ENCODE measurements at places on chromosomes 2 and 18.
A peak's percentile ranks its signal among the peaks of the same experiment; 100 is the strongest.

DNA sequence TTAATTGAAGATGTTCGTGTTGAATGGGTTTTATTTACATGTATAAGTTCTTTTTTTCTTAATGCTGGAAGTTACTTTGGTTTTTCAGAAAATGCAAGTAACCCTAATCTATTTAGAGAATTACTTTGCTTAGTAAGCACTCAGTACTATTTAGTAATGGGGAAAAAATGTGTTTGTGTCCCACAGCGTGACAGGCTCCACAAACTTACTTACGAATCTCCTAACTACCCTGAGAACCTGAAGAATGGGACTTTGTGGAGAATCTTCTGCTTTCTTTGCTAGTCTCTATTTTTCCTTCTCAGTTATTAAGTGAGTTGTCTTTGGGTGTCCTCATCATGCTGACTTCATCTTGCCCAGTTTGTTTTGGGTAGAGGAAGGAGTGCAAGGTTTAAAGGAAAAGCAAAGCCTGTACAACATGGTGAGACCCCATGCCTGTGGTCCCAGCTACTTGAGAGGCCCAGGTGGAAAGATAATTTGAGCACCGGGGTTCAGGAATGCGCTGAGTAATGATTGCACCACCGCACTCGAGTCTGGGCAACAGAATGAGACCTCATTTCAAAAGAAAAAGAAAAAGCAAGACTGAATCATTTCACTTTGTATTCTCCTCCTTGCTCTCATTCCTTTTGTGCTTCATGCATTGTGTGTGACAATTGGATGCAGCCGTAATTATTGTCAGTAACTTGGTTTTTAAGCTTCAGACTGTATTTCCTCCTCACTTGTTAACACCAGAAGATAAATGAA lies 10.2 kb downstream of the NEDD4L start:
- H3K27ac ChIP-seq: no peak overlapping the region
- H3K4me3 ChIP-seq: no peak overlapping the region
- DNase-seq: no peak
- H3K36me3 ChIP-seq: no peaks in the 10 kb centered on the region

- H3K4me1 ChIP-seq: peaks cover 98% of the 10 kb centered on the region
- DNase-seq: no peak
- no peak overlapping the region for H3K4me3 ChIP-seq
- H3K27me3 ChIP-seq: no peaks in the 10 kb centered on the region
Observed at GRCh38 chr2:177250461-177250860, 14.1 kb downstream of the NFE2L2 start.

- H3K27ac ChIP-seq: no peak overlapping the region
- no peak overlapping the region for H3K4me3 ChIP-seq
- H3K27me3 ChIP-seq: no peaks in the 10 kb centered on the region
- no peaks in the 10 kb centered on the region for H3K36me3 ChIP-seq
- H3K4me1 ChIP-seq: no peaks in the 10 kb centered on the region
Observed at GRCh38 chr2:122138561-122138960, 383.1 kb downstream of the TSN start.

DNA sequence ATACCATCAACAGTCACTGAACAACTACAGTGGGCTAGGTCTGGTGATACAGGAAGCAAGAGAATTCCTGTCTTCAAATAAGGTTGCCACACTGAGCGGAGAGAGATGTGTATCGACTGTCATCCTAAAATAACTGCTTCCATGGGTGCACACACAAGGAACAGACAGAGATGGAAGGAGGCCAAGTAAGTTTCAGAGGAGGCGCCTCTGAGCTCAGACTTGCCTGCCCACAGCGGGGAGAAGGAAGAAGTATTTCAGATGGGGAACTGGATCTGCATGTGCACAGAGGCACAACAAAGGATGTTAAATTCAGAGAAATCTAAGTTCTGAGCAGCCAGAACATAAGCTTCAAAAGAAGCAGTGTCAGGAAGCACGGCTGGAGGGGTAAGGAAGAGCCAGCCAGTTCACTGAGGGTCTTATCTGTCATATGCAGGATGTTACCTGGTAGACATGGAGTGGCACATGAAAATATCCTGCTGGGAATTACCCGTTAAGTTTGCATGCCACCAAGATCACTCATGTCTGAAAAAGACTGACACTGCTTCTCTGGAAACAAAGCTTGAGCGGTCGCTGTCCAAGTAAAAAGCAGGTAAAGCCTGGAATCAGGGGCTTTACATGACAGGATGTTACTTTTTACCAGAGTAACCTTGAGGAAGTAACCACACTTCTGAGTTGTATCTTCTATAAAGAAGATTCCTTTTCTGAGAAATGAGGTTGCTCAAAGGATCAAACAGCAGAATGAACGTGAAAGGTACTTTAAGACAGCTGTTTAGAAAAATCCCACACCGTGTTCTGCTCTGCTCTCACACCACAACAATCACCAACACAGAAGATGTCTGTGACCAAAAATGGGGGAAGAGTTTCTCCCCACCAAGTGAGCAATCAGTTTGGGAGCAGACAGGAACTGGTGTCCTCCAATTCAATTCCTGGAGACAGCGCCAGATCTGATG lies 260.2 kb downstream of the NBAS start:
- DNase-seq: no peak
- H3K27me3 ChIP-seq: no peaks in the 10 kb centered on the region
- H3K27ac ChIP-seq: no peak overlapping the region
- H3K36me3 ChIP-seq: no peaks in the 10 kb centered on the region
- no peaks in the 10 kb centered on the region for H3K4me1 ChIP-seq
- H3K4me3 ChIP-seq: no peak overlapping the region

GRCh38 chr18:78538669-78539440 lies 440.8 kb upstream of the SALL3 start:
- H3K36me3 ChIP-seq: no peaks in the 10 kb centered on the region
- no peak for DNase-seq

- H3K27ac ChIP-seq: no peak overlapping the region
- no peaks in the 10 kb centered on the region for H3K36me3 ChIP-seq
- DNase-seq: no peak
Observed at GRCh38 chr2:12501469-12502158, 215.1 kb upstream of the TRIB2 start.

- H3K4me3 ChIP-seq: no peak overlapping the region
- H3K27ac ChIP-seq: no peak overlapping the region
- H3K36me3 ChIP-seq: no peaks in the 10 kb centered on the region
- no peaks in the 10 kb centered on the region for H3K4me1 ChIP-seq
- no peak for DNase-seq
Observed at GRCh38 chr2:190789074-190790004, 91.3 kb upstream of the GLS start.

- H3K4me1 ChIP-seq: no peaks in the 10 kb centered on the region
- no peak for DNase-seq
- H3K36me3 ChIP-seq: no peaks in the 10 kb centered on the region
- peaks cover 15% of the 10 kb centered on the region for H3K27me3 ChIP-seq
Observed at GRCh38 chr2:204112084-204112770, 175.7 kb downstream of the ICOS start.

GRCh38 chr2:218368621-218369153 lies 12.0 kb downstream of the CATIP start:
- no peaks in the 10 kb centered on the region for H3K36me3 ChIP-seq
- 0 out of 2 replicates have a peak overlapping the region, but pooled peaks have one; percentile 4 for H3K27ac ChIP-seq
- H3K4me1 ChIP-seq: peaks cover 3% of the 10 kb centered on the region
- no peaks in the 10 kb centered on the region for H3K27me3 ChIP-seq
- no peak overlapping the region for H3K4me3 ChIP-seq

All from Panc1 (cell line).